ENCODE measurements at places on chromosomes 7 and 10.
A peak's percentile ranks its signal among the peaks of the same experiment; 100 is the strongest.

GRCh38 chr10:35480142-35480541 is 125.0 kb upstream of the GJD4 start:
- DNase-seq = no peak

- DNase-seq = no peak
Observed at GRCh38 chr7:115952832-115953231, 77.7 kb downstream of the TFEC start.

DNA sequence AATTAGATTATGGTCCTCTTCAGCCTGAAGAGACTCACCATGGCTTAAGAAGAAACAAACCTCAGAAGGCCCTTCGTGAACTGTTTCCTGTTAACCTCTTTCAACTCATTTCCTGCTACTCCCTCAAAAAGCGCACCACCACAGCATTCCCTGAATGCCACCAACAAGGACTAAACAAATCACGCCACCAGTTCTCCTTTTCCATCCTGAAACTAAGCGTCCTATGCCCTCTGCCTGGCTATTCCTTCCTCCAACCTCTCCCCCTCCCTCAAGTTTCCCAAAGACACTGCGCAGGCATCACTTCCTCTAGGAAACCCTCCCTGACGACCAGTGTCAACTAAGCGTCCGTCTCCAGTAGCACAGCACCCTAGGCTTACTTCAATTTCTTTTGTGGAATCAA is 12.0 kb downstream of the YWHAG start:
- no peak for DNase-seq

GRCh38 chr10:84695902-84696301 is 367.5 kb downstream of the CCSER2 start:
- no peak for DNase-seq

- DNase-seq = no peak
Observed at GRCh38 chr7:232410-233248, 40.3 kb downstream of the FAM20C start.

GRCh38 chr7:134932707-134933370 is 53.5 kb upstream of the AGBL3 start:
- no peak for DNase-seq

DNA sequence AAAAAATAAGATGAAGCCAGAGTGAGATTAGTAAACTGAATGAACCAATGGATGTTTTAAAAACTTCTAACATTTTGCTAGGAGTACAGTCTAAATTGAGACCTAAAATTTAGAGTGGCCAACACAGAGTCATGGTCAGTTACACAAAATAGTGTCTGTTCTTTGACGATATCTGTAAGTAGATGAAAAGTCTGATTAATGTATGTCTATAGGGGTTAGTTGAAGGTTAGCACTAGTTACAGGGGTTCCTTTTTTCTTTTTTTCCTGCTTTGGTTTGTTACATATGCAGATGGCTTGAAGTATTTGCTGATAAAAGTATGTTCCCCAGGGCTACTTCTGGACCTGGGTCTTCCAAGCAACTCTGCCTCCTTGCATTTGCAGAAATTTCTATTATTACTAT is 90.1 kb upstream of the MTPN start:
- no peak for DNase-seq

GRCh38 chr7:112286250-112287086 is 80.0 kb downstream of the ZNF277 start:
- DNase-seq = no peak

- no peak for DNase-seq
Observed at GRCh38 chr7:113402005-113402404, 283.7 kb upstream of the SMIM30 start.

DNA sequence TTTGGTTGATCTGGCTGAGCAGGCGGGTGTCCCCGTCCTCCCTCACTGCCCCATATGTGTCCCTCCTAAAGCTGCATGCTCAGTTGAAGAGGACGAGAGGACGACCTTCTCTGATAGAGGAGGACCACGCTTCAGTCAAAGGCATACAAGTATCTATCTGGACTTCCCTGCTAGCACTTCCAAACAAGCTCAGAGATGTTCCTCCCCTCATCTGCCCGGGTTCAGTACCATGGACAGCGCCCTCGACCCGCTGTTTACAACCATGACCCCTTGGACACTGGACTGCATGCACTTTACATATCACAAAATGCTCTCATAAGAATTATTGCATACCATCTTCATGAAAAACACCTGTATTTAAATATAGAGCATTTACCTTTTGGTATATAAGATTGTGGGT is 26.9 kb upstream of the TRIM56 start:
- peak; percentile 32 for DNase-seq
